Activated CD8-positive, alpha-beta memory T cell treated with anti-CD3 and anti-CD28 coated beads, Interleukin-2, amount 50 U/mL, for 4 hours (primary cell): ENCODE measurements at places on chromosomes 7 and 10.
A peak's percentile ranks its signal among the peaks of the same experiment; 100 is the strongest.

DNA sequence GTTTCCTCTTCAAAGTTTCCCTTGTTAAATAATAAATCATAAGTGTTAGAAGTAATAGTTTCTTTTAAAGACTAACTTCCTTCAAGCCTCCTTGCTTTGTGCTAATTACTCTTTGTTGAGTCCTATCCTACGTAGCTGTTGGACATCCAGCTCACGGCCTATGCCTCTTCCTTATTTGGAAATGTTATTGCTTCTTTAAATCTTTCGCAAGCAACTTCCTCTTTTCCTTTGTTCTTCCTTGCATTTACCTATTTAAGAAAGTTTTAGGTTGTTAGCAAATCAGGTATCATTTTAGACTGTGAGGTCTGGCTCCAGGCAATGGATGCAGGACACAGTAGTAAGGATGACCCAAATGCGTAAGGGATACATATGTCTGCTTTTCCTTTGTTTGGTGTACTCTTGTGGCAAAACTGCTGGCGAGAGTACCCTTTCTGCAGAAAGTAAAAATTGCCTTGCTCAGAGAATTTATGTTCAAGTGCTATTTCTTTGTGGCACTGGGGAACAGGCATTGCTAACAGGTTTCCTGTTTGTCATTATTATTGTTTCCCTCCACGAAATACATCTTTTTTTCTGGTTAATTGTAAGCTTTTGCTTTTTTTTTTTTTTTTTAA is 110.5 kb downstream of the DYNC2I1 start:
- DNase-seq, result no peak

- no peak for DNase-seq
Observed at GRCh38 chr10:20058135-20058534, 241.9 kb downstream of the PLXDC2 start.

- DNase-seq, result no peak
Observed at GRCh38 chr7:24964191-24964590, 15.8 kb downstream of the OSBPL3 start.

DNA sequence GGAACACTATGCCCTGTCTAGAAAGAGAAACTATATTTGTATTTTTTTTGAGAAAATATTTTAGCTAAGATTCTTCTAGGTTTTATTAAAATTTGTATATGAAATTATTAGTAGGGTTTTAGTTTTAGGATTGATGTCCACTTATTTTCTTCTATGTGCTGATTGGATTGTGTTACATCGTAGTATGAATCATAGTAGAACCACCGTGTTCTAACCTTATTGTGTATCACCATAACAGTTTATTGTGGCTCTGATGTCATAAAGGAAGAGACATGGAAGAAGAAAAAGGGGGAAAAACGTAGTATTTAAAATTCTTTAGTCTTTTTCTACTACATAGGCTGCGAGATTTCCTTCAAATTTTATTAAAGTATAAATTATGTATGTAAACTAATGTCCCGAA is 1.9 kb downstream of the AGBL3 start:
- DNase-seq, result no peak

GRCh38 chr7:539731-540411 is 20.2 kb upstream of the PDGFA start:
- DNase-seq, result no peak

GRCh38 chr7:68474661-68475216 is 1123.5 kb upstream of the AUTS2 start:
- DNase-seq, result no peak

GRCh38 chr7:127440206-127440605 is 47.7 kb upstream of the ZNF800 start:
- no peak for DNase-seq

DNA sequence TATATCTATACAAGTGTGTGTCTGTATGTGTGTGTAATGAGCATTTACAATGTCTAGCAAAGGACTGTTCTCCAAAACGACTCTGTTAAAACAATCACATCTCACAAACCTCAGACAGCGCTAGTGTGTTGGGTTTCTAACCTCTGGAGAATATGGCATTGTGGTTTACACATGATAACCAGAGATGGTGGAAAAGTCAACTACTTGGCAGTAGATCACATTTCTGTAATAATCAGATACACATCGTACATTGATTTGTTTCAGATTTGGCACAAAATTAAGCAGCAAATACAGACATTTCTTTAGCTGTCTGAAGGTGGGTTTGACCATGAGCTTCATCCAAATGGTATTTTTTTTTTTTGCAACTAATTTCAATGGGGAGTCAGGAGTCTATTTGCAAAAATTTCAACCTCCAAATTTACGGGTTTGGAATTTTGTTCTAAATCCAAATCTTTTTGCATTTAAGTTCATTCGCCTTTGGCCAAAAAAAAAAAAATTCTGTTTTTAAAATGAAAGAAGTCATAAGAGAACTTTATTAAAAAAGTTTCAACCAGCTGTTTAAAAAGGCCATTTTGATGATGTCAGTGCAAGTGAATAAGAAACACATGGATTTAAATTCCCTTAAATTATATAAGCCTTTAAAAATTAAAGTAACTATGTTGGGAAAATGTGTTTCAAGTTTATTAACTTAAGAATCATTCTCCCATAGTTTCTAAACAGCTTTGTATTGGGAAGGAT is 127.8 kb downstream of the TMEM26 start:
- DNase-seq, result no peak

DNA sequence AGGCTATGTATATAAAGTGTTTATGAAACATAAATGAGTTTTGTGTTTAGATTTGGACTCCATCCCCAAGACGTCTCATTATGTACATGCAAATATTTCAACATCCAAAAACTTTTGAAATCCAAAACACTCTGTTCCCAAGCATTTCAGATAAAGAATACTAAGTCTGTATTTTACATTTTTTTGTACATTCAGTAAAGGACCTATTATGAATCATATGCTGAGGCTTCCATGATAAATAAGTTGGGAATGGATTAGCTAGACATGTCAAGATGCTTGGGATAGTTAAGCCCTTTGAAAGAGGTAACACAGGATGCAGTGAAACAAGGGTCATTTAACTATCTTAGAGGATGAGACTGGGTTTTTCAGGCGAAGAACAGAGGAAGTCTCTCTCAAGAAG is 262.9 kb downstream of the SNX13 start:
- no peak for DNase-seq

GRCh38 chr7:42753367-42753766 is 158.5 kb downstream of the C7orf25 start:
- no peak for DNase-seq

DNA sequence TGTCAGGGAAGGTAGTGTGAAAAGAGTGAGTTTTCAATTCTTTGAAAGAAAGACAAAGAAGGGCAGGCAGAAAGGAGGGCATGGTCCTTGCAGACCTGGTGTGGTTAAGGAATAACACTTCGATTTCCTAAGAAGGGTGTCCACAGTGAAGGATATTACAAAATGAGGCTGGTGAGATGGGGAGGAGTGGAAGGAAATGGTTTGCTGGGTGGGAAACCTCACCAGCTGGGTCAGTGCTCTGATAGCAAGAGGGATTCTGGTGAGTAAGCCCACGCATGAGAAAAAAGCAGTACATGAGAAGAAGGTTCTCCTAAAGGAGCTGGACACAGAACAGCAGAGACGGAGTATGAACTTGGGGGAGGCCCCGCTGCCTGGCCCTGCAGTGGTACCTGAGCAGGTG is 230.6 kb upstream of the PLXNA4 start:
- DNase-seq, result no peak

DNA sequence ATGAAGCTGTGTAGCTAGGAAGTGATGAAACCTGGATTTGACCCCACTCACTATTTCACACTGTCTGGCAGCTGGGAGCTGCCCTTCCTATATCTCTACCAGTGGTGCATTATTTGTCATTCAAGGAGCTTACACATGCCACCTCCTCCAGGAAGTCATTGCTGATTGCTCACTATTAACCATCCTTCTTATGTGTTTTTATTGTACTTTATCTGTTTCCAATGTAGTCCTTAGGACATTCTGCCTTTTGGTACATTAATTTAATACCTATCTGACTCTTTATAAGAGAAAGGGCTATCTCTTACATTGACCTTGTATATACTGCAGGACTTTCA is 31.0 kb downstream of the HHEX start:
- DNase-seq, result no peak

- no peak for DNase-seq
Observed at GRCh38 chr7:130877991-130878305, 143.9 kb upstream of the KLF14 start.

DNA sequence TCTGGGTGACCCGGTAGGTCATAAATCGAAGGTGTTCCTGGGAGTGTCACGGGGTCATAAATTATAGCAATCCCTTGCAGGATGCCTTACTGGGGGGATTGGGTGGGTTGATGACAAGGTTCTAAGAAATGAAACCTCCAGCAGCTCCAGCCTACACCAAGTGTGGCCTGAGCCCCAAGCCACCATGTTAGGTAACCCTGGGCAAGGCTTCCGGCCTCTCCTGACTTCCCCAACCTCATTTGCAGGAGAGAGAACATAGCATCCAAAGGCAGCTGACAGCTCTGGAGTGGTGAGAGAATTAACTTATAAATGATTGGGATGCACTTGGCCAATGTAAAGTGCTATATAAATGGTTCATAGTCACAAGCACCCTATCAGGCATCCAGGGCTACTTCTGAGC is 52.8 kb upstream of the TMEM273 start:
- no peak for DNase-seq

GRCh38 chr7:42217053-42217452 is 20.0 kb downstream of the GLI3 start:
- DNase-seq, result no peak

GRCh38 chr7:25949736-25950487 is 202.1 kb upstream of the NFE2L3 start:
- no peak for DNase-seq

GRCh38 chr7:5212633-5213285 is 22.7 kb downstream of the WIPI2 start:
- DNase-seq, result no peak

DNA sequence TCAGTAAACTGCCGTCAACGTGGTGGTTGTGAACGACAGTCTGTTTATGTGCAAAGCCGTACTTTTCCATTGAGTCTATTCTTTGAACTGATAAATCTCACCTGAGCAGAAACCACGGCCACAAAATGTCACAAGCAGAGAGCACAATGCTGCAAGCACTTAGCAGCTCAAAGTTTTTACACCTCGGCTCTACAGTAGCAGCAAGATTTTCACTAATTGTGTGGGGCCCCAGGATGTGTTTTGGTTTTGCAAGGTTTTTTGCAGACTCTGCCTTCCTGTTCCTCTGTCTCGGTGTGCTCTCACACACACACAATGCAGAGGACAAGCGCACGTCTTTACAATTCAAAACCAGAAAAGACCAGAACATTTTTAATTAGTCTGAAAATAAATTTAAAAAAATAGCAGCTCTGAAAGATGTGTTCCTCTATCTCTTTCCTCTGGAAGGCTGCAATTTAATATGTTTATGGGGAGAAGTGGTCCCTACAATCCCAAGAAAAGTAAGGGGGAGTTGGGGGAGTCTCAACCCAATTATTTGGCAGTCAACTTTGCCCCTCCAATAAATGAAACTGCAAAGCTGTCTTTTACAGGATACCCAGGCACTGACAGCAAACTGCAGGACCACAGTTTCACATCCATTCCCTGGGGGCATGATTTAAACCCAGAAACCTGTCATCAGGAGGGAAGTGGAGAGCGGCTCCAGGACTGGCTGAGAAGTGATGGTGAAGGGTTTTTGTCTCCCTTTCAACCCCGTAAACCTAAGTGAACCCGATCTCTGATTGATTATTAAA is 73.8 kb upstream of the SFMBT2 start:
- peak; percentile 54 for DNase-seq

DNA sequence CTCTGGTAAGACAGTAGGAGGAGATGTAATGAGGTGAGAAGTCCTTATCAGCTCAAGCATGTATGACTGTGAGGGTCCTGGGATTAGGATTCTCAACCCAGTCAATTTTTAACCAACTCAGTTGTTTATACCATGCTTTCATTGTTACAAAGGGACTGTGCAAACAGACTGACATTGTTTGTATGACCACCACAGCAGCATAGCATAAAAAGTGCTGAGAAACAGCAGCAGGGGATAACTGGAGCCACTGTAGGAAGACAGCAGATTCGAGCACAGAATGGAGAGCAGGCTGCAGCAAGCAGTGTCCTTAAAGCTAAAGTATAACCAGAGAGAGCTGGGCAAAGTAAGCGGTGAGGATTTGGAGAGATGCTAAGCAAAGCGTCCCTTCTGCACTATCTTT is 829.5 kb downstream of the REEP3 start:
- DNase-seq, result no peak

DNA sequence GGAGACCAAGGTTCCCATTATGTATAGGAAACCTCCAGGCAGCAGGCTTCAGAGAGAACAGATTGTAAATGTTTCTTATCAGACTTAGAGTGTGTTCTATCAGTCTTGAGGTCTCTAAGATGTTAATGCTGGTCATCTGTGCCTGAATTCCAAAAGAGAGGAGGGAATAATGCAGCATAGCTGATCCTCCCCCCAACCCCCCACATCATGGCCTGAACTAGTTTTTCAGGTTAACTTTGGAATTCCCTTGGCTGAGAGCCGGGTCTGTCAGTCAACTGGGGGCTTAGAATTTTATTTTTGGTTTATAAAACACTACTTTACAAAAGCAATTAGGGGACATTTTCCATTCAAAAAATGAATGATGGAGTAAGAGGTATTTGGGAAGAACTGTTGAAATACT is 184.3 kb downstream of the NEBL start:
- no peak for DNase-seq

- DNase-seq, result no peak
Observed at GRCh38 chr7:141460781-141461715, 90.2 kb upstream of the AGK start.

- no peak for DNase-seq
Observed at GRCh38 chr7:32335107-32335506, 155.1 kb downstream of the LSM5 start.

DNA sequence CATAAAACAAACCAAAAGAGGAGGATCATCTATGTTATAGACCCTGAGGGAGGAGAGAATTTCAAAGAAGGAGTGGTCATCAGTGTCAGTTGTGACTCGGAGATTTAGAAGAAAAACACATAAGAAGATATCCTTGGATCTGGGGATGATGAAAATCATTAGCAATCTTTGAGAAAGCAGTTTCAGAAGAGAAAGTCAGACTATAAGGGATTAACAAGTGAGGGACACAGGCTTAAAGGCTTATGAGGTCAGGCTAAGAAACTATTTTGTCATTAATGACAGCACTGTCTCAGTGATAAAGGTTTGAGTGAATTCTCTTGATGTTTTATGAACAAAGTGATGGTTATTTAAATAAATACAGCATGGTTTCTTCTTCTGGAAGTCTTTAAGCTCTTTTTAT is 6.1 kb upstream of the GPR85 start:
- DNase-seq, result no peak

GRCh38 chr7:46198701-46199100 is 277.6 kb upstream of the IGFBP3 start:
- DNase-seq, result no peak

DNA sequence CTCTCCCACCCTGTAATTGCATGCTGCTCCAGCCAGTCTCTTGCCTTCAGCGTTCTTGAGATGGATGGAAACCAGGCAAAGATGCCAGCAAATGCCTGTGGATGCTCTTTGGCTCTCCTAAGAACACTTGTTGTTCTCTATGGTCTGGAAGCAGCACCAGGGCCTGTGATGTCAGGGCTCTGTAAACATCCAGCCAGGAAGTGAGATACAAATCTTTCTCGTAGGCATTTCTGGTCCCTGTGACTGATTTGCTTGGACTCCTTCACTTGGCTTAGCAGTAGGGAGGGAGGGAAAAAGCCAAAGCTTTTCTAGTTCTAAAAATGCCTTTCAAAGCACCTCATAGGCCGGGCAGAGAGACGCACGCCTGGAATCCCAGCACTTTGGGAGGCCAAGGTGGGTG is 201.3 kb downstream of the REEP3 start:
- no peak for DNase-seq
